Tongue (tissue), 3 donors: ENCODE measurements at places on chromosomes 11 and 22.

- no peak for DNase-seq
These were observed 78.0 kb upstream of the DRD2 start for GRCh38 chr11:113553235-113553634.

- DNase-seq: no peak
These were observed 54.9 kb upstream of the HMGXB4 start for GRCh38 chr22:35202376-35202775.

- DNase-seq: peak; percentile 92
These were observed 5.1 kb upstream of the CDKN1C start for GRCh38 chr11:2890466-2891294.

DNA sequence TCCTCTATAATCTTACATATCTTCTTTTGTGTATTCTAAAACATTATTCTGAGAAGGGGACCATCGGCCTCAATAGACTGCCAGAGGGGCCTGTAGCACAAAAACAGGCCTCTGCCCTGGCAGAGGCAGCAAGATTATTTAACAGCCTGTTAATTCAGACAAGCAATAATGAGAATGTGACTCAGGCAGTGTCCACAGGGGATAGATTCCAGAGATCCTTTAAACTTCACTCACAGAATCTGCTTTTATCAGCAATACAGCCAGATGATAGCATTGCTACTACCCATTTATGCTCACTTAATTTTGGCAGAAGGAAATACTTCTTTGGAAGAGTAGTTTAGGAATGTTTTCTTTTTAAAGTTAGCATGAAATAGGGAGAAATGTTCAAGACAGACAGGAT, 44.9 kb downstream of the AAMDC start:
- DNase-seq: no peak

- DNase-seq: no peak
These were observed 91.2 kb downstream of the ZBTB16 start for GRCh38 chr11:114150671-114151070.

- DNase-seq: no peak
These were observed 31.7 kb downstream of the ZFTA start for GRCh38 chr11:63736864-63737263.

DNA sequence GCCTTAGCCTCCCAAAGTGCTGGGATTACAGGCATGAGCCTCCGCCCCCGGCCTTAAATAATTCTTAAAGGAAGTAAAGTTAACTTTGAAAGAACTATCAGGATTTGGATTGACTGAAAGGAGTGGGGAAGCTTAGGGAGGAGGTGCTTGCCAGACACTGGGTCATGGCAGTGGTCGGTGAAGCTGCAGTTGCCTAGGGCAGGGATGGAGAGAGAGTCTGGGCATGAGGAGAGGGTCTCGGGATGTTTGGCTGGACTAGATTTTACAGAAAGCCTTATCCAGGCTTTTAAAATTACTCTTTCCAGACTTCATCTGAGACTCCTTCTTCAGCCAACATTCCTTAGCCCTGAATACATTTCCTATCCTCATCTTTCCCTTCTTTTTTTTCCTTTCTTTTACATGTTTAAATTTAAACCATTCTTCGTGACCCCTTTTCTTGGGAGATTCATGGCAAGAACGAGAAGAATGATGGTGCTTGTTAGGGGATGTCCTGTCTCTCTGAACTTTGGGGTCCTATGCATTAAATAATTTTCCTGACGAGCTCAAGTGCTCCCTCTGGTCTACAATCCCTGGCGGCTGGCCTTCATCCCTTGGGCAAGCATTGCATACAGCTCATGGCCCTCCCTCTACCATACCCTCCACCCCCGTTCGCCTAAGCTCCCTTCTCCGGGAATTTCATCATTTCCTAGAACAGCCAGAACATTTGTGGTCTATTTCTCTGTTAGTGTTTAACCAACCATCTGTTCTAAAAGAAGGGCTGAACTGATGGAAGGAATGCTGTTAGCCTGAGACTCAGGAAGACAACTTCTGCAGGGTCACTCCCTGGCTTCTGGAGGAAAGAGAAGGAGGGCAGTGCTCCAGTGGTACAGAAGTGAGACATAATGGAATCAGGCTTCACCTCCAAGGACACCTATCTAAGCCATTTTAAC, at the start of gene NNMT:
NNMT (plus strand) TSS at position 724 of the 929 bp plus-strand sequence; CDS start at position 882, 158 bp downstream.
- peak; percentile 46 for DNase-seq
